NCI-H1105 (cell line): ENCODE measurements at places on chromosomes 2 and 18.

GRCh38 chr2:222105046-222105445 lies 193.8 kb downstream of the PAX3 start:
- no peak for DNase-seq

DNA sequence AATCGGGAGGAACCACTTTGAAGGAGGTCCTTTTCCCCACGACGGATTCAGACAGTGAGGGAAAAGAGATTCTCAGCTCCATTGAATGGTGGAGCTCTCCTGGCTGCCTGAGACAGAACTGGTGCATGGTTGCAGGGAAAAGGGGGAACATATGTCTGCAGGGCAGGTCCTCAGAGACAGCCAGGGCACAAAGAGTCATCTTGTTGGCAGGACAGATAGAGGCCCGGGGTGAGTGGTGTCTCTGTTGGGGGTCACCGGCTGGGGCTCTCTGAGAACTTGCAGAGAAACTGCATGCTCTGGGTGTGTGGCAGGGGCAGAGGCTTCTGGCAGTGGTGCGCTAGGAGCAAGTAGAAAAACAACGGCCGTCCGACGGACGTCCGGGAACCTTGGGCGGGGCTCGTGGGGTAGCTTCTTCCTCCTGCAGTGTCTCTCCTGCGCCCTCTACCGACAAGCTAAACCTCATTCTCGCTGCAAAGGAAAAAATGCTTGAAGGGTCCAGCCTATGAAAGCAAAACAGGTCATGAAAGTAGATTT lies 94.3 kb downstream of the CDCA7 start:
- no peak for DNase-seq

GRCh38 chr18:37689841-37690240 lies 124.2 kb upstream of the CELF4 start:
- no peak for DNase-seq

GRCh38 chr2:236090027-236090382 lies 78.2 kb downstream of the GBX2 start:
- no peak for DNase-seq

- peak; percentile 1 for DNase-seq
Observed at GRCh38 chr2:11446733-11447248, 19.2 kb downstream of the E2F6 start.
